ENCODE measurements at places on chromosomes 4 and X. TPM values are rescaled to one million over a fixed set of nuclear protein-coding genes. Genes with fewer than 3 reads are reported as not detected.

The SPACA5 gene
- not detected for total RNA-seq

DNA sequence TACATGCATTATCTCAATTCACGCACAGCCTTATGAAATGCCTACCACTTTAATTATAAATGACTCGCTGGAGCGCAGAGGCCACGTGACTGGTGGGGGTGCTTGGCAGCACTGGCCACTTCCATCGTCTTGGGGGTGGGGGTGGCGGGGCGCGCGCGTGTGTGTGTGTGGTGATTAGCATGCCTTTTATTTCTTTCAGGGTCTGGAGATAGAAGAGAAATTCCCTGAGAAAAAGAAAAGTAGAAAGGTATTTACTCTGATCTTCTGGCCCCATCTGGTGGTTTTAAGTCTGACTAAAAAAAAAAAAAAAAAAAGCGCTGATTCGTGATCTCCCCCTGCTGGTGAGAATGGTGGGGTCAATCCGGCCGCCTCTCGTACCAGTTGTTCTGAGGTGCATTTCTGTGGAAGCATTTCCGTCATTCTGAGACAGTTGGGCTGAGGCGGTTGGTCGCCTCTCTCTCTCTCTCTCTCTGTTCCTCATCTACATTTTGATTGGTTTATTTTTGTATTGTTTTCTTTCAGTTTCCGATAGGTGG, at the start of gene CCNB3:
Gene CCNB3 (plus strand): TSS at position 402 of the 536 bp plus-strand sequence. CDS start 80,399 bp downstream, outside the sequence.
- peak; percentile 70 for DNase-seq

DNA sequence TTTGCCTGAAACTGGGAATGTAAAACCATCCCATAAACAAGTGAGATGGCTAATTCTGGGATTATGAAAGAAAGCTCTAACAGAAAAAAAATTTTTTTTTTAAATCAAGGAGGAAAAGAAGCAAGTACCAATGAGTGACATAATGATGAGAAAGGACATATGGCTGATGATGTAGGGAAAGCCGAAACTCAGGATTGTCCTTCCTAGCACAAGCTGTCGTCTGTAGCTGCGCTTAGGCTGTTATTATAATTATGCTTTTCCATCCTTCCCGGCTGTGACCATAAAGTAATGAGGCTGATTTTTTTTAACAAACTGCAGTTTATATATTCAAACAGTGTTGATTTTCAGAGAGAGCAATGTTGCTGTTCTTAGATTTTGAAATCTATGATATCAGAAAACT, 209.8 kb upstream of the NOCT start:
- DNase-seq: no peak

GRCh38 chr4:109079201-109079600, 223.3 kb downstream of the COL25A1 start:
- no peak for DNase-seq

GRCh38 chr4:170464614-170465197, 374.9 kb upstream of the AADAT start:
- DNase-seq: no peak

GRCh38 chr4:101682946-101683345, 107.6 kb upstream of the BANK1 start:
- DNase-seq: no peak

- peak; percentile 75 for DNase-seq
Observed at GRCh38 chr4:169404960-169405359, 134.2 kb upstream of the SH3RF1 start.

DNA sequence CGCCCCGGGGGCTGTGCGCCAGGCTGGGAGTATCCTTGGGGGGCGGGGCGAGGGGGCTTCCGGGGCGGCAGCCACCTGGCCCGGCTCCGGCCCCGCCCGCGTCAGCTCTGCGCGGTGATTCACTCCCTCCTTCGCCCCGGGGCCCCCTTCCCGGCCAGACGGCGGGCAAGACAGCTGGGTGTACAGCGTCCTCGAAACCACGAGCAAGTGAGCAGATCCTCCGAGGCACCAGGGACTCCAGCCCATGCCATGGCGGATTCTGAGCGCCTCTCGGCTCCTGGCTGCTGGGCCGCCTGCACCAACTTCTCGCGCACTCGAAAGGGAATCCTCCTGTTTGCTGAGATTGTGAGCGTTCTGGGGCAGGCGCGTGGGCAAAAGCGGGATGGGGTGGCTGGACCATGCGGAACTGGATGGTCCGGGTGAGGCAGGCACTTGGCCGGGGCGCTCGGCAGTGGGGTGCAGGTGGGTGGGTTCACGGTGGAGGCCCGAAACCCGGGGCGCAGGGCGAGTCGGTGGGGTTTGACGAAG, at the start of gene PLP2:
Gene PLP2 (plus strand): TSS at position 147 of the 528 bp plus-strand sequence. CDS start 103 bp downstream, at position 250.
- DNase-seq: peak; percentile 72

- no peak for DNase-seq
Observed at GRCh38 chr4:125750828-125751466, 436.2 kb downstream of the FAT4 start.

- no peak for DNase-seq
Observed at GRCh38 chr4:156280686-156281085, 327.0 kb upstream of the CTSO start.

DNA sequence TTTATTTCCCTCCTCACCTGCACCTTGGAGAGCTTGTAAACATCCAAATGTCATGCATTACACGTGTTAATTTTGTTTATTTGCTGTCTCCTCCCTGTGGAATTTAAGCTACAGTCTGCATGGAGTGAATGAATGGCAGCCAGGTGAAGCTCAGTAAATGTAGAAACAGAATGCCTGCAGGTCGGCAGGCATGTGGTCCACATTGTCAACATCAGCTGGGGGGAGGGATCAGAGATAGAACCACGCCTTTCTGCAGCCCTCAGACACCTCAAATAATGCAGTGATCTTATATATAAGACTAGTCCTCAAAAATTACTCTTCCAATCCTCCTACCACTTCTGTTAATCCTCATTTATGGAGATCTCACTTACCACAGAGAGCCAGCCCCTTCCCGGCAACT, 131.2 kb upstream of the KIT start:
- DNase-seq: no peak

All from mammary epithelial cell (primary cell).